Esophagus (tissue), 2 donors: ENCODE measurements at places on chromosomes 7 and 10. TPM values are rescaled to one million over a fixed set of nuclear protein-coding genes. Genes with fewer than 3 reads are reported as not detected.

The INTS1 gene
- 36.6 TPM for polyA plus RNA-seq

The COBL gene
- polyA plus RNA-seq = 6.1 TPM

The SLC16A9 gene
- 6.8 TPM for polyA plus RNA-seq

The PRR15 gene
- polyA plus RNA-seq = 1.5 TPM

The HOXA7 gene
- 1.5 TPM for polyA plus RNA-seq

The PAX4 gene
- polyA plus RNA-seq = not detected

The SLC26A5 gene
- polyA plus RNA-seq = 0.01 TPM

The DOCK4 gene
- 2.9 TPM for polyA plus RNA-seq

The SFXN4 gene
- polyA plus RNA-seq = 20.8 TPM

The ACHE gene
- polyA plus RNA-seq = 0.52 TPM

The MRLN gene
- polyA plus RNA-seq = not detected

The AP1S1 gene
- polyA plus RNA-seq = 40.2 TPM

The IGF2BP3 gene
- 2.5 TPM for polyA plus RNA-seq

The SHTN1 gene
- polyA plus RNA-seq = 6.5 TPM

The ZSCAN21 gene
- 3.9 TPM for polyA plus RNA-seq

The TRIM50 gene
- polyA plus RNA-seq = not detected

The BCCIP gene
- 44.4 TPM for polyA plus RNA-seq

The TMEM176A gene
- 9.4 TPM for polyA plus RNA-seq

The CPA2 gene
- 0.14 TPM for polyA plus RNA-seq

The MPP7 gene
- polyA plus RNA-seq = 19.7 TPM

The CALHM3 gene
- not detected for polyA plus RNA-seq

The LRRC17 gene
- polyA plus RNA-seq = 0.27 TPM

The PPP1R3C gene
- polyA plus RNA-seq = 50.0 TPM

The NME8 gene
- polyA plus RNA-seq = 0.25 TPM

The AKR1C4 gene
- not detected for polyA plus RNA-seq

The MACC1 gene
- 4.9 TPM for polyA plus RNA-seq

The UTF1 gene
- polyA plus RNA-seq = not detected

The OPALIN gene
- polyA plus RNA-seq = not detected
